Hindlimb muscle (tissue), 1 donor: ENCODE measurements at places on chromosomes 5 and 9. TPM values are rescaled to one million over a fixed set of nuclear protein-coding genes. Genes with fewer than 3 reads are reported as not detected.

The CYLC2 gene
- not detected for polyA plus RNA-seq

The G3BP1 gene
- polyA plus RNA-seq, result 90.6 TPM

The PCDHGB2 gene
- 2.8 TPM for polyA plus RNA-seq

The CHSY3 gene
- polyA plus RNA-seq, result 4.4 TPM

The HAND1 gene
- not detected for polyA plus RNA-seq

The SEMA4D gene
- 23.3 TPM for polyA plus RNA-seq

The AUH gene
- polyA plus RNA-seq, result 12.8 TPM

The CTXN3 gene
- 1.2 TPM for polyA plus RNA-seq

The CAMSAP1 gene
- polyA plus RNA-seq, result 29.0 TPM

The PFN3 gene
- polyA plus RNA-seq, result not detected

The CCDC192 gene
- 0.88 TPM for polyA plus RNA-seq

The CDC20B gene
- 0.12 TPM for polyA plus RNA-seq

The RHOBTB3 gene
- polyA plus RNA-seq, result 96.9 TPM

The CER1 gene
- polyA plus RNA-seq, result not detected

The MAPK9 gene
- 32.2 TPM for polyA plus RNA-seq
